ENCODE measurements at places on chromosomes 5 and 9.

GRCh38 chr9:113660196-113660595 lies 196.7 kb downstream of the RGS3 start:
- no peak for DNase-seq

GRCh38 chr9:14428781-14429230 lies 114.9 kb upstream of the NFIB start:
- peak; percentile 15 for DNase-seq

- DNase-seq, result no peak
Observed at GRCh38 chr9:131423171-131423581, 29.3 kb downstream of the PRRC2B start.

DNA sequence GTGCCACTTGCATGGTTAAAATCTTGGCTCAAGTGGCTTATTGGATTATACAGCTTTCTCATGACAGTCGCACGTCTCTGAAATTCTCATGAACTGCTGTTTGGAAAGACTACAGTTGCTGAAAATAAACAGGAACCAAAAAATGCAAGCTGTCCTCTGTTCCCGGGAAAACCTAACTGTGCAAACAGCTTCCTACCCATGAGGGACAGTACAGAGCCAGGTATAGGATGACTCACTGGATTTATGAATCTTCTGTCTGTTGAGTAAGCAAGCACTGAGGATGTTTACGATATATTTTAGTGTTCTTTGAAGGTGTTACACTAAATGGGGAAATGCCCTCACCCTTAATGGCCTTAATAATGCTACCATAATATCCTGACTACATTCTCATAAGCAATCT lies 380.3 kb upstream of the TNC start:
- DNase-seq, result no peak

- DNase-seq, result peak; percentile 33
Observed at GRCh38 chr5:80686757-80687156, 32.0 kb upstream of the DHFR start.

DNA sequence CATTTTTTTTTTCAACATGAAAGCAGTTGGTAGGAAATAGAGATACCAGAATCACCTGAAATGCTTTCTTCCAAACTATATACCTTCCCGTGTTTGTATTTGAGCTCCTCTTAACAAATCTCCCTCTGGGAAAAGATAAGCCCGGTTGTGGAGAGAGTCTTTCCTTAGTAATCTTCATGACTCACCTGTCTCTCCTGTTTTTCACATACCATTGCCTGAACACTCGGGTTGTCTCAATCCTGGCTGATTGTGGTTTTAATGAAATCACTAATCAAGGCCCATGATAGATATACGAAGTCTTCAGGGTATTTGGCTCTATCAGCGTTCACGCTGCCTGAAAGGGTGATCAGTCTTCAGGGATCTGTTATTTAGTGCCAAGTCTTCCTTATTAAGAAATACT lies 136.7 kb downstream of the MAN2A1 start:
- no peak for DNase-seq

DNA sequence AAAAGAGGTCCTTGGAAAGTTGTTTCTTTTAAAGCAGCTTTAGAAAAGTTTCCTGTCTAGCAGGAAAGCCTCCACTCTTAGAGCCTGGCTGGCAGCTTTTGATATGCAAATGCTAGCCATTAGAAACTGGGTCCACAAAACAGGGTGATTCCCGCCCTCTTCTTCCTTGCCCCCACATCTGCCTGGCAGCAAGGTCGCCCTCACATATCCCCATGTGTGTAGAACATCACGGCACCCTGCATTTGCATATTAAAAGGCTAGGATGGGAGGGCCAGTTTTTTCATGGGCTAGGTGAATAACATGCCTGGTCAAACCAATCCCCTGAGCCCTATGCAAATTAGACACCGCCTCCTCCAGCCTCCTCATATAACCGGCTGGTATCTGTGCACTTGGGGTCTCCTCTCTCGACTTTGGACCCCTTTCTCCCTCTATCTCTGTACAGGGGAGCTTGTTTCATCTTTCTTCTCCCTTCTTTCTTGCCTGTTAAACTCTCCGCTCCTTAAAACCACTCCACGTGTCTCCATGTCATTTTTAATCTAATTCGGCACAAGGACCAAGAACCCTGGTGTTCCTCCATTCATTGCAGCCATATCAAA lies 426.8 kb upstream of the CTNND2 start:
- no peak for DNase-seq

DNA sequence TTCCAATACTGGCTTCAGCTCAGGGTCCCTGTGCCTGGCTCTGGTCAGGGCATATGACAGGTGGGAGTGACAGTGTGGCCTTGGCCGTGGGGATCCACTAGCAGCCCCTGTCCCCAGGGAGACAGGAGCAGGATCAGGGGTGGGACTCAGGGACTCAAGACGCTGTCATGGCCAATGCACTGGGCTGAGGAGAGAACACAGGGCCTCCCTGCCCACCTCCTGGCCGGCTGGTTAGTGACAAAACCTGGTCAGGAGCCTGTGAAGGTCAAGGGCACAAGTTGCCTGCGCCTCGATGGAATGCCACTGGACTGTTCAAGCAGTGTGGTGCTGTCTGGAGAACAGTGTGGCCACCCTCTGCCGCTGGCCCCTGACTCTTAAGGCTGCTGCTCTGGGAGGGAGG lies 86.8 kb downstream of the OLFM1 start:
- DNase-seq, result no peak

Measured in CD4-positive, alpha-beta T cell treated with Interleukin-12 subunit alpha and Interleukin-12 subunit beta, for 1 hour (primary cell).